ENCODE measurements at places on chromosomes 1 and 21.

- DNase-seq: peak; percentile 4
These were observed 87.0 kb upstream of the WARS2 start for GRCh38 chr1:119227456-119227855.

DNA sequence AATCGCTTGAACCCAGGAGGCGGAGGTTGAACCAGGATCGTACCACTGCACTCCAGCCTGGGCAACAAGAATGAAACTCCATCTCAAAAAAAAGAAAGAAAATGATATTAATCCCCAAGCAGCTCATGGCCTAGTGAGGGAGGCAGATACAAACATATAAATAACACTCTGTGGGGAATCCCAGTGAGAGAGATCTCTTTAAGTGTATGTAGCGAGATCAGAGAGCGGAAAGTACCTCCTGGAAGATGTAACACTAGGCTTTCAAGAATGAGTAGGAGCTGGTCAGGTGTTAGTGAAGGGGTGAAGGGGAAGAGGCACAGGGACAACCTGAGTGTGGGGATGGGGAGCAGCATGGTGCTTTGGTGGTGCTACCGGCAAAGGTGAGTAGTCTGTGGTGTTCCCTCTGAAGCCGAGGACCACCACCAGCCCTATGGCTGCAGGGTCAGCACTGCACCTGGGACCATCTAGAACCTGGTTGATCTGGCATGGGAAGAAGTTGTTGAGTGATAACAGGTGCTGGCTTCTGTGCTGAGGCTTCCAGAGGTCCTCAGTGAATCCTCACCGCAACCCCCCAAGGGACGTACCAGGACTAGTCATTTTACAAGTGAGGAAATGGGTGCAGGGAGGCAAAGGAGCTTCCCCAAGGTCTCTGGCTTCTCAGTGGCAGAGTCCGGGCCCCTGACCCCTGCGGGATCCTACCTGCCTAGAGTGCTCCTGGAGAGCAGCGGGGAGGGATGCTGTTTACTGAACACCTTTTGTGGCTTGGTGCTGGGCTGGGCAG lies 367.6 kb upstream of the VAMP3 start:
- DNase-seq: no peak

DNA sequence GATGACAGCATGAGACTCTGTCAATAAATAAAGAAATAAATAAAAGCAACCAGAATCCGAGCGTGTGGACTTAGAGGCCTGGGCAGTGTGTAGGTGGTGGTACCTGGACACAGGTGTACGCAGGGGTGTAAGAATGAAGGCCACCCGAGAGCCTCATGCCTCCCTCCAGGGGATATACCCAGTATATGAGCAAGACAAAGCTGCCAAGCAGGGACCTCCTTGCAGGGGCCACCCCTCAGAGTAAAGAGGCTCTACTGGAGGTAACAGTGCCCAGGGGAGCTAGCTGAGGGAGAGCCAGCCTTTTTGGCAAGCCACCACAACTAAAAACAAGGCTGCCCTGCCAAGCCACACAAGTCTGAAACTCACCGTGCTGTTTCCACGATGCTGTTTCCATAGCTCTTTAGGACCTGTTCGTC lies 179.2 kb upstream of the RAB4A start:
- no peak for DNase-seq

DNA sequence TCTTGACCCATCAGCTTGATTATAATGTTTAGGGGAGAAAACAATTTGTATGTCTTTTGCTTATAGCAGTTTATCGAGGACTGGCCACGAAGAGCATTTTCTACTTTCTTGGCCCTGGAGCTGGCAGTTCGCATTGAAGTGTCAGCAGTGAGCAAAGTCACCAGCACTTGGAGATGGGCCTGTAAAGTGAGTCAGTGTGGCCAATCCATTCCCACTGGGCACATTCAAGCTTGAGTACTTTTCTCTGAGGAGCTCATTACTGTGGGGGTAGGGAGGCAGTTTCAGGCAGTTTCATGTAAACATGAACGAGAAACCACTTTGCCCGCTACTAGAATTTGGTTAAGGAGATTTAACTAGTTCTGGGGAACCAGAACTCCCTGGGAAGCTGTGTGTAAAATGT lies 164.8 kb downstream of the PRDM2 start:
- no peak for DNase-seq

- no peak for DNase-seq
These were observed 30.0 kb downstream of the ZNF697 start for GRCh38 chr1:119617751-119618691.

DNA sequence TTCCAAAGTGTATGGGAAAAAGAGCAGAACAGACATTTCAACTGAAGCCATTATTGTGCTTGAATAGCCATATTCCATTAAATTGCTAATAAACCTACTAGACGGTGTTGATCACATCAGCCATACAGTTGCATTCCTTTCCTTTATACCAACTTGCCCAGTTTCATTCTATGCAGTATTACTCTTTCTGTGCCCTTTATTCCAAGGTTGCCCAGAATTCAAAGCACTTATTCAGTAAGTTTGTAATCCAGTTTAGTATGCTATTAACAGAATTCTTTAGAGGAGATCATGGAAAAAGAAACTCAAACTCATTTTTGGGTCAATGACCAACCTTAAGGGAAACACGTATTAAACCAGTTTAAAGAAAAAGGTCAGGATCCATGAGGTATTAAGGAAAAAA lies 89.5 kb downstream of the DDAH1 start:
- DNase-seq: no peak

DNA sequence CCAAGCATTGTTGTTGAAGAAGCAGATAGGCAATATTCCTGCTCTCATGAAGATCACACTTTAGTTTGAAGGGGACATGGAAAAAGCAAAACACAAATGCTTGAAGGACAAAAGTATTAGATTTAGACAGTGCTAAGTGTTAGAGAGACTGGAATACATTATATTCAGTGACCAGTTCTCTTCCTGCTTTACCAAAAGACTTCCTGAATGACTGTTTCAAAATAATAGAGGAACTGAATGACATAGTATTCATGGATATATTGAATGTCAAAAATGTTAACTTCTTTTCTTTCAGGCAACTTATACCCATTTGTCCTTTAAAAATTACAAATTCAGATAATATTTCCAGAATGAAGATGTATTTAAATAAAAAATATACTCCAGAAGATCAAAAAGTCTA lies 178.0 kb upstream of the IVNS1ABP start:
- no peak for DNase-seq

DNA sequence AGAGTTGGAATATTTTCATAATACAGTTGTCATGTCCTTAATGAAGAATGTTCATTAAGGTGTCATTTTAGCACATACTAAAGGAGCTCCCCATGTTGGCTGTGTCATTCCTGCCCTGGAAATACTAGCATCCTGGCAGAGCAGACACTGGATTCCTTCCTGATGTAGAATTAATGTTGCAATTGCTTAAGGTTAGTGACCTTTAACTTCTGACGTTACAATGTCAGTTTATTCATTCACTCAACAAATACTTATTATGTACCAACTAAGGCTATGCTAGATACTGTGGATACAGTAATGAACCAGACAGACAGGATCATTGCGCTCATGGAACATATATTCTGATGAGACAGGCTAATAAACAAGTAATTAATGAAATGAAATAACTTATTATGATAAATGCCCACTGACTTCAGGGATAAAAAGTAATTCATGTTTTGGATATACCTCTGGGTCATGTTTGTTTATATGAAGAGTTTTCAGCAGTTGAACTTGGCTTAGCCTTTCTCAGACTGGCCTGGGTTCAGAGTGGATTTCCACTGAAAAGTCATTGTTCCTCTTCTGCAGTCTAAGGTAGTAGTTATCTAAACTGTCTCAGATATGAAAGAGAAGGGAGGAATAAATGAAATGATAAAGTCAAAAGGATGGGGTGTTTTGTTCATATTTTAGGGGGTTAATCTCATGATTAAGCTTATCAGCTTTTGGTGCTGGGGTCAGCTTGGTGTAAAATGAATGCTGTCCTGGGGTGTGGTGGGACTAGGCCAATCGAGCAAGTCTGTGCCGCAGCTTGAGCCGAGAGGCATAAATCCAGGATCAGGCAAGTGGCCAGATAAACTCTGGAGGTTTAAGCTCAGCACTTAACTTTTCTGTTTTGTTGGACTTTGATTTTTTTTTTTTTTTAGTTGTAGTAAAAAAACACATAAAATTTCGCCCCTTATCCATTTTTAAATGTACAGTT lies 43.3 kb upstream of the KCNQ4 start:
- peak; percentile 56 for DNase-seq

Measured in erythroblast (primary cell).